ENCODE measurements at places on chromosomes 4 and X.
A peak's percentile ranks its signal among the peaks of the same experiment; 100 is the strongest.

- no peak for DNase-seq
Measured at GRCh38 chrX:12582649-12583048, 208.6 kb upstream of the PRPS2 start.

DNA sequence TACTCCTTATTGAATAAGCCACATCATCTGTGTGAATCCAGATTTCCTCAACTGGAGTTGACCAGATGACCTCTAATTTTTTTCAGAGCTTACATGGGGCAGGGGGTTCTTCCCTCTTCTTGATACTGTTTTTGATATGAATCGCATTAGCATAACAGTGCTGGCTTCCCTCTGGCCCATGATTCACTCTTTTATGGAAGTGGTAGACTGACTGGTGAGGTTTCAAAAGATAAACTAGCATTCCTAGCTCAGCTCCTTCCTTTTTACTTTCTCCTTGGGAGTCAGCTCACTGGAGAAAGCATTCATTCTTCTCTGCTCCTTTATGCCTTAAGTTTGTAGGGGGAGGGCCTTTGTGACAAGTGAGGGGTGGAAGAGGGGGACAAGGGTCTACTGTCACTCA is 161.0 kb upstream of the FGF13 start:
- no peak for DNase-seq

- no peak for DNase-seq
Measured at GRCh38 chrX:70549429-70549828, 104.8 kb downstream of the DLG3 start.

- DNase-seq: peak; percentile 79
Measured at GRCh38 chr4:24850674-24851073, 55.3 kb downstream of the SOD3 start.

GRCh38 chr4:186272699-186273391 is 6.9 kb downstream of the F11 start:
- DNase-seq: no peak

DNA sequence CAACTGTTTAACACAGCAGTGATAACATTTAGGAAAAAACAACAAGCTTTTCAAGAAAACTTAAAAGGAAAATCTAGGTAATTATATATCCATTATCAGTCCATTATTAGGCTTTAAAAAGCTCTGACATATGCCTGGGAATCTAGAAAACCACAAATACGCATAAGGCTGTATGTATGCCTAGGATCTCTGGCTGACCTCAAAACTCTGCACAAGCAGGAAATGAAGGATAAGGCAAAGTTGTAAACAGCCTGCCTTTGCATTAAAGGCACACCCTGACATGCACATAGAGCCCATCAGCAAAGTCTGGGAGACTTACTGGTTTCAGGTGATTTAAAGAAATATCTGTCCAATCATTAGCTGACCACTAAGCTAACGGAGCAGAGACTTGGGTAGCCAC is 14.0 kb downstream of the TIMP1 start:
- no peak for DNase-seq

GRCh38 chr4:112113864-112114263 is 31.4 kb upstream of the FAM241A start:
- DNase-seq: no peak

Data from fibroblast of skin of left biceps (primary cell).